WTC11 (cell line): ENCODE measurements at places on chromosomes 6 and 20.

DNA sequence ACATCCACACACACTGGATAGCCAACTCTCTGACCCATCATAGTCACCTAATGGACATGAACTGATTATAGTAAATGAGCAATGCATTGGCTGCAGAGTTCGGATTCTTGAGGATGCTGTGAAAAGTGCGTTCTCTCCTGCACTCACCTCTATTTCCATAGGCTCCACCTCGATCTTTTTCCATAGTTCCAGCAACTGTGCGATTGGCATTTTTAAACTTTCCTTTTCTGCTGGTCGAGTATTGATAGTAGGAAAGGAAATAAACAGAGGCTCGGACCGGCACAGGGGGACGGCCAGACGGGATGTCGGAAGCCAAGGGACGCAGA, 94.4 kb downstream of the RNASET2 start:
- no peak for DNase-seq

- DNase-seq = no peak
Observed at GRCh38 chr6:35090734-35091133, 50.4 kb downstream of the TCP11 start.

DNA sequence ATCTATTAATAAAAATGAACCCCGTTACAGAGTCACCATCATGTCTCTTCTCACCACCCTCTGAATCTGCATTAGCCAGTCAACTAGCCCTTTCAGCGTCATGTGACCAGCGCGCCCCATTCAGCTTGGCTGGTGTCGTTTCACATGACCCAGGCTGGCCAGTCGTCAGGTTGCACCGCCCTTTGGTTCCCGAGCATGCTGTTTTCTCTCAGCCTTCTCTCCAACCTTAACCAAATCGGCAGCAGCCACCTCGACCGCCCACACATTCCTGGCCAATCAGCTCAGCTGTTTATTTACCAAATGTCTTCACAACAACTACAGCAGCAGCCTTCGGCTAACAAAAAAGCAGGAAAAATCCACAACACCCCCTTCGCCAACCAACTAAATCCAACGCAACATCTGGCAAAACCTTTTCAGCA, 5.6 kb downstream of the SRSF3 start:
- DNase-seq = peak; percentile 44

DNA sequence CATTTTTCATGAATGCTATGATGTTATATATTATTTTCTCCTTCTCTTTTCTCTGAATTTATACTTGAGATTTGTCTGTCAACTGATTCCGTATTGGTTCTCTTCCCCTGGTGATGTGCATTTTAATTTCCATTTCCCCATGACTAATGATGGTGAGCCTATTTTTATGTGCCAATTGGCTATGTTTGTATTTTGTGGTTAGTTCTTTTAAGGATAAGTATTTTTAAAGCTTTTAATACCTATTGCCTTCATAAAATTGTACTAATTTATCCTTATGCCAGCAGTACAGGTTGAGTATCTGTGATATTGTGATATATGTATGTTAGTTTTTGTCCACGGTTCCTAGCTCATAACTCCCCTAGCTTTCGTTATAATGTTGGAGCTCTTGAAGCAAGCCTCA, 2.8 kb downstream of the POLH start:
- DNase-seq = no peak

- no peak for DNase-seq
Observed at GRCh38 chr20:22619272-22619671, 34.9 kb upstream of the FOXA2 start.

GRCh38 chr20:40953856-40954255, 74.8 kb upstream of the TOP1 start:
- DNase-seq = no peak

DNA sequence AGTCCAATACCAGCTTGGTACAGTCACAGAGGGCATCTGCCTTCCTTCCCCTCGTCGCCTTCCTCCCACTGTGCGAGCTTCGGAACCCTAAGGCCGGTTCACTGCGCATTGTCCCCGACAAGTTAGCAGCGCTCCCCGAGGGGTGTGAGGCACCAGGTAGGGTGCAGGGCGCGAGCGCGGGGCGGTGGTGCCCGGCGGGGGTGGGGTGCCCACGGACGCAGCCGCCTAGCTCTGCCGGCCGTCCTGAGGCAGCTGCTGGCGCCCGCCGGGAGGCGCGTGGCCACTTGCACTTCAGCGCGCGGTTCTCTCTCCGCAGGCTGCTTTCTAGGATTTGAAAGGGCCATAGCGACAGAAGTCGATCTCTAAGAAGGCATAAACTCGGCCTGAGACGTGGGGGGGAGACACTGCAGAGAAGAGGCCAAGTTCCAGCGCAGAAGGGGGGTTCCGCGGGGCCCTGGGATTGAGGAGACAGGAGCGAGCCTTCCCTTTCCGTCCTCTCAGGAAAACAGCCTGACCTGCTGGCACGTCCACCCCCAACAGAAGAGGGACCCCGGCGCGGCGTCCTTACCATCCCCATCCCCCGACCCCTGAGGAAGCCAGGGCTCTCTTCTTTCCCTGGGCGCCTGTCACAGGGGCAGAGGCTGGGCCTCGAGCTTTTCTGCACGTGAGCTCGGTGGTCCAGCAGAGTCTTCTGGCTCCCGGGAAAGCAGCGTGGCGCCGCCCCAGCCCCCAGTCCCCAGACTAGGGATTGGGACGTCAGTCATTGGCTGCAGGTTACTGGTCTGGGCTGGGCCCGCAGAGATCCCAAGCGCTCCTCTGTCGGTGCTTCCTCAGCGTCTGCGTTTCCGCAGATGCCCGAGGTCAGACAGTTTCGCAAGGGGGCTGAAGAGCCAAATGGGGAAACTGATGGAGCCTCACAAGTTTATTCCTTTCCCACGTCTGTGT, 15.6 kb upstream of the PRDM13 start:
- peak; percentile 64 for DNase-seq

- DNase-seq = no peak
Observed at GRCh38 chr6:122754191-122754731, 25.3 kb upstream of the FABP7 start.

- no peak for DNase-seq
Observed at GRCh38 chr20:57393321-57394120, 2.3 kb downstream of the RBM38 start.

GRCh38 chr6:116536216-116536621, 9.3 kb downstream of the TRAPPC3L start:
- DNase-seq = no peak

GRCh38 chr6:21937466-21937865, 343.9 kb downstream of the SOX4 start:
- peak; percentile 25 for DNase-seq

- no peak for DNase-seq
Observed at GRCh38 chr6:118892355-118892991, 1.5 kb upstream of the ASF1A start.

GRCh38 chr6:39260953-39261352, 31.7 kb upstream of the KCNK5 start:
- DNase-seq = no peak

- DNase-seq = no peak
Observed at GRCh38 chr20:58630063-58630462, 21.0 kb upstream of the STX16 start.

DNA sequence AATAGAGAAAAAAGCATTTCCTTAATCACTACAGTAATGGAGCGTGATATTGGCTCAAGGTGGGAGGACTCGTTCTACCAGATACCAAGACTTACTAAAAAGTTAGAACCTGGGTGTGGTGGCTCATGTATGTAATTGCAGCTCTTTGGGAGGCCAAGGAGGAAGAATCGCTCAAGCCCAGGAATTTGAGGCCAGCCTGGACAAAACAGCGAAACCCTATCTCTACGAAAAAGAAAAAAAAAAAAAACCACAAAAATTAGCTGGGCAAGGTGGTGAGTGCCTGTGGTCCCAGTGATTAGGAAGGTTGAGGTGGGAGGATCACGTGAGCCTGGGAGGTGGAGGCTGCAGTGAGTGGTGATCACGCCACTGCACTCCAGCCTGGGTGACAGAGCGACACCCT, 24.0 kb upstream of the ATRN start:
- DNase-seq = no peak

- DNase-seq = no peak
Observed at GRCh38 chr6:117359581-117359980, 66.2 kb downstream of the ROS1 start.

DNA sequence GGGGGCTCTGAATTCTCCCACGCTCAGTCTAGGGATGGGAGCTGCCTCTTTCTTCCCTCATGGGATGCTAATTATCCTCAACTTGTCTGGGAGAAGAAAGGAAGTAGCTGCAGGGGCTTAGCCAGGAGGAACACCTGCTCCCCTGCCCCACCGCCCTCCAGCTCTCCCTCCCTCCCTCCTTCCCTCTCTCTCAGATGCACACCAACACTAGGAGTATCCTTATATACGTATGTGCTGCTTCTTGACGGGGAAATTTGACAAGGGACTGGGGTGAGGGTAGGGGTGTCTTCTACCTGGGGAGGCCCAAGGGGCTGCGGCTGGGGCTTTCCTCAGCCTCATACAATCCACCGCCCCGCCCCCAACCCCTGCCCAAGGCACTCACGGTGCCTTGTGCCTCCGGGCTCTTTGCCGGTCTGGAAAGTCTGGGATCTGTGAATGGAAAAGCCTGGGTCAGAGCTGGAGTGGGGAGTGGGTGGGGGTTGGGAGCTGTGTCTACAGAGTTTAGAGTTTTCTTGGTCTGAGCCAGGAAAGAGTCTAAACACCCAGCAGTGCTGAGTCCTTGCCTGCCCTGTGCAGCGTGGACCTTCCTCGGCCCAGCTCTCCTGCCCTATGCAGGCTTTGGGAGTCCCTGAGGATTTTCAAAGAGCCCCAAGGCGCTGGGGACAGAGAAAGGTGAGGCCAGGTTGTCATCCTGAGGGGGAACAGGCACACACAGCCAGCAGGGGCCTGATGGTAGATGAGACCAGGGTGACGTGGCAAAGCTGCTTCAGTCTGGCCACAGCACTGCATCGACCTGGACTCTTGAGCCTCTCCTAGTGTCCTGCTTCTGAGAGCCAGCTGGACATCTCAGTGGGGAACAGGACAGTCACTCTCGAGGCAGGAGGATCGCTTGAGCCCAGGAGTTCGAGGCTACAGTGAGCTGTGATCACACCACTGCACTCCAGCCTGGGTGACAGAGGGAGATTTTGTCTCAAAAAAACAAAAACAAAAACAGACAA, 29.3 kb upstream of the EMILIN3 start:
- DNase-seq = no peak
